ENCODE measurements at places on chromosomes 4 and X. TPM values are rescaled to one million over a fixed set of nuclear protein-coding genes. Genes with fewer than 3 reads are reported as not detected.
A peak's percentile ranks its signal among the peaks of the same experiment; 100 is the strongest.

DNA sequence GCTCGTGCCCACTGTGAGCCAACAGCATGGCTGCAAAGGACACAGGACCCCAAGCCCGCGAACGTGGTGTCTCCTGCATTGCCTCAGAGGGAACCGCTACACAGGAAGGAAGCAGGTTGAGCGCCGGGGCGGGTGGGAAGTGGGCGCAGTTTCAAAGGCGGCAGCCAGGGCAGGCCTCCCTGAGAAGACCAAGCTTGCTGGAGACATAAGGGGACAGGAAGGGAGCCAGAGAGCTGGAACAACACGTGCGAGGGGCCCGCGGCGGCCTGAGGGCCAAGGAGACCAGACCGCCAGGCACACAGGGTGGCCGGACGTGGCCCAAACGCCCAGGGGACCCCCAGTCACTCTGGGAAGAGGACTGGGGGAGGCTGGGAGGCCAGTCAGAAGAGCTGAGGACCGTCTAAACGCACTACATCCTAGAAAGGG, 32.0 kb downstream of the CTBP1 start:
- H3K4me1 ChIP-seq: no peaks in the 10 kb centered on the region
- peaks cover 62% of the 10 kb centered on the region for H3K36me3 ChIP-seq
- no peak overlapping the region for H3K4me3 ChIP-seq
- DNase-seq: no peak
- H3K27me3 ChIP-seq: no peaks in the 10 kb centered on the region

- peak; percentile 70 for DNase-seq
- H3K27ac ChIP-seq: peak overlapping the region; percentile 83
- no peaks in the 10 kb centered on the region for H3K27me3 ChIP-seq
- H3K36me3 ChIP-seq: no peaks in the 10 kb centered on the region
- no peak overlapping the region for H3K4me3 ChIP-seq
Observed at GRCh38 chr4:88937081-88937480, 119.9 kb downstream of the FAM13A start.

- H3K27ac ChIP-seq: no peak overlapping the region
- no peak overlapping the region for H3K4me3 ChIP-seq
Observed at GRCh38 chr4:7941965-7942496, 2.4 kb upstream of the AFAP1 start.

GRCh38 chrX:40539214-40540142, 41.3 kb upstream of the ATP6AP2 start:
- peak overlapping the region; percentile 6 for H3K4me3 ChIP-seq
- peaks cover 9% of the 10 kb centered on the region for H3K4me1 ChIP-seq
- peak overlapping the region; percentile 14 for H3K27ac ChIP-seq
- H3K27me3 ChIP-seq: peaks cover 52% of the 10 kb centered on the region
- peak; percentile 58 for DNase-seq

Gene CITED1
- total RNA-seq: not detected

Gene FOXO4
- 6.8 TPM for total RNA-seq

Gene PABPC1L2A
- total RNA-seq: not detected

Gene GAGE12F
- total RNA-seq: not detected

Measured in osteoblast (primary cell).